ENCODE measurements at places on chromosomes 6 and 20.

DNA sequence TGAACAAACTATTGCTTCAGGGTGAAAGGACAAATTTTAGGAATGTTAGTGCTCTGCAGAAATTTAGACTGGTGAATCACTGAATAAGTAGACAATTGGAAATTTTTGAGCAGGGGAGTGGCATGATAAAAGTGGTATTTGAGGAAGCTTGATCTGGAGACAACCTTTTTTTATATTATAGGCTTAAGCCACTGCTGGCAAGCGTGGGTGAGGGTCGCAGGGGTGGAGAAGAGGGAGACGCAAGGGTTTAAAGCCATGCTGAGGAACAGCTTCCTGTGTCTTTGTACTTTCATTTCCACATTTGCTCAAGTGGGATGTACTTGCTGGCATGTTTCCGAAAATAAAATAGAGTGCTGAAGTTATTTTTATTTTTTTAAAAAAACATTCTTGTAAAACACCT lies 23.7 kb downstream of the NCOA7 start:
- DNase-seq: no peak

- no peak for DNase-seq
These were observed 161.9 kb upstream of the DEFB112 start for GRCh38 chr6:50211582-50211981.

- DNase-seq: no peak
These were observed 612.2 kb downstream of the HDGFL1 start for GRCh38 chr6:23181356-23182110.

DNA sequence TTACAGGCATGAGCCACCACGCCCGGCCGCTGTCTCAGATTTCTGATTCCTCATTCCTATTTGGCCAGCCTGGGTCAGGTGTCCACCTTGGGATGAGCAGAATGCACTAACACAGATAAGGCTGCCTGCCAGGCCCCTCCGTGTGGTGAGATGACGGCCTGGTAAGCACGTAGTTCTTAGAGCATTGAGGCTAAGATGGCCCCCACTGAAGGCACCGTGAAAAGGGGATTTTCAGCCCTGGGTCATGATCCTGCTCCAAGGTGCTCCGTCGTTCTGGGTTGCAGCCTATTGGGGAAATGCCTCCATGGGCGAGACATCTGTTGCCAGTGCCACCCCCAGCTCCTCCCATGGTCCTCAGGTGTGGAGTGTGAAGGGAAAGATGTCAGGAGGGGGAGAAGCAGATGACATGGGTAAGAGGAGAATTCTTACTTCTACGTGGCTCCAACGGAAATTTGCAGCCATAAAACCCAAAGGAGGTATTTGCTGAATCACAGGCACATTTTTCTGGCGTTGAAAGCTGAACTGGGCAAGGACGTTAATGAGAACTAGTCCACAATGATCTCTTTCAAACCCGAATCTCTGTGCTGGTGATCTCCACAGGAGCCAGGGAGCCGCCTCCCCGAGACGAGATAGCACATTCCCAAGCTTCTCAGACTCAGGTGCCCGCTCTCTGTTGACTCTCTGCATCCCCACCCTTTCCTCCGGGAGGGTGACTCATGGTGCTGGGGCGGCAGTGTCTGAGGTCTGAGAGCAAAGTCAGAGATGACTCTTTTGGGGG lies 34.0 kb upstream of the BMP6 start:
- DNase-seq: no peak

GRCh38 chr20:1034415-1034789 lies 32.3 kb upstream of the RSPO4 start:
- no peak for DNase-seq

DNA sequence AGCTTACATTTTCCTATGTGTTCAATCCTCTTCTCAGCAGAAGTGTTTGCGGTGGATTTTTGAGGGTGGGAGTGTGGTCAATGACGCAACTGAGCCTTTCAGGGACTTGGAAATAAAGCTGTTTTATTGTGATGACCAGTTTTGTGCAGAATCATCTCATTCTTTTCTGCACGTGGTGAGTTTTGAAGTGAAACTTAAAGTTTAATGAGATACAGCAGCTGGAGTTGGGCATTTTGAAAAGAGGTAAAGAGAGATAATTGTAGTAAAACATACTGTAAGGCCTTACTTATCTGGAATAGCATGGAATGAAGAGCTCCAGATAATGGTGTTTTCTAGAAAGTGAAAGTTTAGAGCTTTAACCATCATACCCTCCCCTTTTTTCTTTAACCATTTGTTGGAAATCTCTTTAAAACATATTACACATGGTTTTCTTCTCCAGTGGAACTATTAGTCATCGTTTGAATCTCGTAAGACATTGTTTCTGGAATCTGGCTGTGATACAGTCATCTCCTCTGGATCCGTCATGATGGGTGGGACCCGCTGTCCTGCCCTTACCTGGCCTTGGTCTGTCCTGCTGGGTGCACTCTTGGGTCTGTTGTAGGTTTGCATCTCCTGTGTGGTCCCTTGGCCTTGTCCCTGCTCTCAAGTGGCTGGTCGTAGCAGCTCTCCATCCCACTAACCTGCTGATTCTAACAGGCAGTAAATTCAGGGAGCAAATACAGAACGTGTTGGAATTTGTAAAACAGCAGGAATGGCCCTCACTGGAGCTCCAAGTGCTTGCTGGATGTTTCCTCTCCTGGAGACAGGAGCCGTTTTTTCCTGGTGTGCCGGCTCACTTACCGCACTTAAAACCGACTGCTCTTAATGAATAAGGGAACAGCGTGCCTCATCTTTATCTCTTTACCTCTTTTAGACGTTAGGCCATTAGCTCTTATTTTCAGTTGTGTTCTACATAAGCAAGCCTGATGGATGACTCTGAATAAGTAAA lies 29.8 kb downstream of the UST start:
- no peak for DNase-seq

- DNase-seq: no peak
These were observed 34.2 kb upstream of the DLGAP4 start for GRCh38 chr20:36271639-36272546.

DNA sequence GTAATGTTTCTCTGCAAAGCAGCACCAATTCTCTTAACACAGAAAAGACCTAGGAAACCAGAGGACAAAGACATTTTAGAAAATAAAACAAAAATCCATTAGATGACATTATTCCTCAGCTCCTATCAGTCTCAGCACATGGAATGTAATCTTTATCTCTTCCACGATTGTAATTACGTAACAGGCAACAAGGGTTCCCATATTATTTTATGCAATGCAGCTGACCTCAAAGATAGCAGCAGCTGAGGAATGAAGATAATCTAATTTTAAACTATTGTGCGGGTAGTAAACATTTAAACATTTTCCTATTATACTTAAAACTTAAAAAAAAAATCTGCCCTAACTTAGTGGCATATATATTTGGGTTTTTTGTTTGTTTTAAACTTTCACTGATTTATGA lies 33.0 kb upstream of the PTCHD4 start:
- no peak for DNase-seq
